ENCODE measurements at places on chromosomes 12 and 14.

- DNase-seq, result no peak
Measured at GRCh38 chr12:5227708-5228373, 184.2 kb downstream of the KCNA5 start.

- no peak for DNase-seq
Measured at GRCh38 chr12:126362493-126362892, 1297.3 kb downstream of the AACS start.

GRCh38 chr12:53227836-53228235, 4.2 kb downstream of the RARG start:
- no peak for DNase-seq

- no peak for DNase-seq
Measured at GRCh38 chr12:98295681-98296080, 219.7 kb upstream of the TMPO start.

- DNase-seq, result no peak
Measured at GRCh38 chr12:92486443-92487137, 216.2 kb upstream of the PLEKHG7 start.
